ENCODE measurements at places on chromosomes 6 and 20. TPM values are rescaled to one million over a fixed set of nuclear protein-coding genes. Genes with fewer than 3 reads are reported as not detected.

Gene SYCP2L
- total RNA-seq, result 1.3 TPM

GRCh38 chr20:39871013-39871412, 818.0 kb downstream of the MAFB start:
- DNase-seq, result no peak
- no peak overlapping the region for H3K27ac ChIP-seq

Gene COL20A1
- total RNA-seq, result 0.09 TPM

DNA sequence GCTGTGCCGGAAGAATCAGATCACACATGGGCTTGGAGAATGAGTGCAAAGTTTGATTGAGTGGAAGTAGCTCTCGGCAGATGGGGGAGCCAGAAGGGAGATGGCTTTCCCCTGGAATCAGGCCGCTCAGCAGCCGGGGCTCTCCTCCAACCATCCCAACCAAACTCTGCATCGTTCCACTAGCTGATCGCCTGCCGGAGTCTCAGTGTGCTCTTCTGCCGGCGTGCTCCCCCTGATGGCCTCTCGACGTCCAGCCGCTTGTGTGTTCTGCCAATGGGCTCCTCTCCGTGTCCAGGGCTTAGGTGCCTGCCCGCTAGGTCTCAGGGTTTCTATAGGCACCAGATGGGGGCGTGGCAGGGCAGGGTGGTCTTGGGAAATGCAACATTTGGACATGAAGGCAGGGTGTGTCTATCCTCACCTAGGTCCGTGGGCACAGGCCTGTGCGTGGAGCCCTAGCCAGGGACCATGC, 4.9 kb upstream of the BIRC7 start:
- H3K36me3 ChIP-seq, result no peaks in the 10 kb centered on the region
- H3K27me3 ChIP-seq, result no peaks in the 10 kb centered on the region
- peak; percentile 65 for DNase-seq
- H3K4me1 ChIP-seq, result no peaks in the 10 kb centered on the region

Gene MCHR2
- not detected for total RNA-seq

- no peak overlapping the region for H3K4me3 ChIP-seq
- no peak overlapping the region for H3K27ac ChIP-seq
- H3K36me3 ChIP-seq, result no peaks in the 10 kb centered on the region
- no peaks in the 10 kb centered on the region for H3K4me1 ChIP-seq
Measured at GRCh38 chr6:41058783-41059181, 5.8 kb downstream of the APOBEC2 start.

GRCh38 chr20:33005132-33005566, 916 bp upstream of the SUN5 start:
- no peak overlapping the region for H3K4me3 ChIP-seq
- DNase-seq, result no peak
- no peak overlapping the region for H3K27ac ChIP-seq
- no peaks in the 10 kb centered on the region for H3K4me1 ChIP-seq
- no peaks in the 10 kb centered on the region for H3K27me3 ChIP-seq
- H3K36me3 ChIP-seq, result no peaks in the 10 kb centered on the region

DNA sequence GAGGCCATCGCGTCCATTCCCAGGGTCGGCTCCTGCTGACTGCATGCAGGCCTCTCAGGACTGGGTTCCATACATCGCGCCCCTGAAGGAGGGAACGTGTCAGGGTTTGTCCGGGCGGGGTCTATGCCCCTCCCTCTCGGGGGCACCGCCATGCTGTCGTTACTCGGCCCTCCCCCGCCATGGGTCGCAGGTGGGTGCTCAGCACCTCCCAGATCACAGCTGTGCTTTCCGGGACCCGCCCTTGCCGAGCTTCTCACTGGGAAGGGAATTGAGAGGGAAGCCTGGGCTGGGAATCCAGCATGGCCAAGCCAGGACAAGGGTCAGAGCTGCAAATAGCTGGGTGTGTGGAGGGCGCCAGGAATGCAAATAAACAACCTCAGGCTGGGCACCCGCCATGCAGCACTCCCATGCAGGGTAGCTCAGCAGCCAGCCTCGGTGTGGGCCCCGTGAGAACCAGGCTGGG, at the start of gene FRMD1:
Gene FRMD1 (minus strand): TSS at position 270 of the 463 bp plus-strand sequence. CDS start 118 bp downstream, at position 152.
- H3K27ac ChIP-seq, result no peak within 1 kb of the TSS
- H3K27me3 ChIP-seq, result no peaks in the 10 kb centered on the region
- DNase-seq, result no peak
- no peak within 1 kb of the TSS for H3K4me3 ChIP-seq
- H3K4me1 ChIP-seq, result no peaks in the 10 kb centered on the region
- H3K36me3 ChIP-seq, result no peaks in the 10 kb centered on the region

DNA sequence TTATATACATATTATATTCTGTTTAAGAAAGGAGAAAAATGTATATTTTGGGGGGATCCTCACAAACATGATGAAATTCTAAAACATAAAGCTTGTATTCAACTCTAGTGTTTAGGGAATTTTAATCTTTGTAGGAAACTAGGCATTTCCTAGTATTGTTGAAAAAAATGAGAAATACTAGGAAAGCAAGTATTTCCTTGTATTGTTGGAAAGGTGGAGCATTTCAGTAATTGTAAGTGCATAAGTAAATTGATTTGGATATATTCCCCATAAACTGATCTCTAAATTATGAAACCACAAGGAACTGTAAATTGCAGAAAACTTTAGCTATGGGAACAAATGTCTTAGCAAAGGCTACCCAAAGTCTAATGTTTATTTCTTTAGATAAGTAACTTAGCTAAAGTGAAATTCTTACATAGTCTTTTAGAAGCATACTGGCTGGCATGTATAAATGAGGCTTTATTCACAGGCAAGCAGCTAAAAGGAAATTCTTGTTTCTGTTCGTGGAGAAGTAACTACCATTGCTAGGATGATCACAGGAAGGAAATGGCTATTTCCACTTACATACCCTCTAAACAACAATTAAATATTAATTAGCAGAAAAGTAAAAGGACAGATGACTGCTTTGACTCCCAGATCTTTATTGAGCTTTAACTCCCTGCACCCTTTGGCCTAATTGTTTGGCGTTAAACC, 19.9 kb upstream of the NRN1 start:
- no peaks in the 10 kb centered on the region for H3K27me3 ChIP-seq
- DNase-seq, result no peak
- H3K27ac ChIP-seq, result no peak overlapping the region
- no peak overlapping the region for H3K4me3 ChIP-seq
- no peaks in the 10 kb centered on the region for H3K4me1 ChIP-seq

- no peak overlapping the region for H3K4me3 ChIP-seq
- no peaks in the 10 kb centered on the region for H3K36me3 ChIP-seq
- H3K4me1 ChIP-seq, result no peaks in the 10 kb centered on the region
- no peaks in the 10 kb centered on the region for H3K27me3 ChIP-seq
Measured at GRCh38 chr20:54272901-54273488, 65.1 kb downstream of the PFDN4 start.

- DNase-seq, result no peak
- H3K4me3 ChIP-seq, result no peak overlapping the region
- H3K27ac ChIP-seq, result no peak overlapping the region
- H3K4me1 ChIP-seq, result no peaks in the 10 kb centered on the region
Measured at GRCh38 chr20:48447456-48447855, 380.3 kb downstream of the PREX1 start.

GRCh38 chr6:105884011-105884410, 202.1 kb upstream of the PRDM1 start:
- no peak overlapping the region for H3K27ac ChIP-seq
- no peak overlapping the region for H3K4me3 ChIP-seq
- no peaks in the 10 kb centered on the region for H3K36me3 ChIP-seq
- no peaks in the 10 kb centered on the region for H3K27me3 ChIP-seq
- no peaks in the 10 kb centered on the region for H3K4me1 ChIP-seq
- no peak for DNase-seq

Gene TIAM2
- total RNA-seq, result 19.9 TPM

Gene SAMD5
- 2.1 TPM for total RNA-seq

DNA sequence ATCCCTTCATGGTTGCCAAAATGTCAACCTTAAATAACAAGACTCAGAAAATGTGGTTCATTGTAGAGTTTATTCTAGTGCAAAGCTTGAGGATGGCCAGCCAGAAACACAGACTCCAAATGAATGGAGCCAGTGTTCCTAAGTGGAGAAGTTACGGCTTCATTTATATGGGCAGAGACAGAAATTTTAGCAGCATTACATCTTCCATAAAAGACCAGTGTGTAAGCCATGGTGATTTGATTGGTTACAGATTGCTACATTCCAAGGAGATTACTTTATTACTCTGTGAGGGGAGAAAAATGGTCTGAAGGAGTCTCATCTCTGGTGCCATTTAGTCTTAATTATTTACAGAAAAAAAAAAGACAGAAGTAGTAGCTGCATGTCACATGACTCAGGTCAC, 97.8 kb downstream of the OTOR start:
- H3K27ac ChIP-seq, result no peak overlapping the region
- no peak for DNase-seq
- no peaks in the 10 kb centered on the region for H3K4me1 ChIP-seq
- H3K27me3 ChIP-seq, result no peaks in the 10 kb centered on the region
- no peaks in the 10 kb centered on the region for H3K36me3 ChIP-seq

- no peak overlapping the region for H3K27ac ChIP-seq
- H3K36me3 ChIP-seq, result no peaks in the 10 kb centered on the region
- no peak overlapping the region for H3K4me3 ChIP-seq
- no peak for DNase-seq
- H3K4me1 ChIP-seq, result no peaks in the 10 kb centered on the region
- no peaks in the 10 kb centered on the region for H3K27me3 ChIP-seq
Measured at GRCh38 chr6:10882657-10883171, 873 bp upstream of the GCM2 start.

Gene FAXC
- total RNA-seq, result 3.8 TPM

Gene GDAP1L1
- total RNA-seq, result not detected

GRCh38 chr20:42366626-42367025, 748.4 kb upstream of the CHD6 start:
- H3K27me3 ChIP-seq, result no peaks in the 10 kb centered on the region
- H3K4me1 ChIP-seq, result no peaks in the 10 kb centered on the region
- no peak for DNase-seq
- no peak overlapping the region for H3K4me3 ChIP-seq

DNA sequence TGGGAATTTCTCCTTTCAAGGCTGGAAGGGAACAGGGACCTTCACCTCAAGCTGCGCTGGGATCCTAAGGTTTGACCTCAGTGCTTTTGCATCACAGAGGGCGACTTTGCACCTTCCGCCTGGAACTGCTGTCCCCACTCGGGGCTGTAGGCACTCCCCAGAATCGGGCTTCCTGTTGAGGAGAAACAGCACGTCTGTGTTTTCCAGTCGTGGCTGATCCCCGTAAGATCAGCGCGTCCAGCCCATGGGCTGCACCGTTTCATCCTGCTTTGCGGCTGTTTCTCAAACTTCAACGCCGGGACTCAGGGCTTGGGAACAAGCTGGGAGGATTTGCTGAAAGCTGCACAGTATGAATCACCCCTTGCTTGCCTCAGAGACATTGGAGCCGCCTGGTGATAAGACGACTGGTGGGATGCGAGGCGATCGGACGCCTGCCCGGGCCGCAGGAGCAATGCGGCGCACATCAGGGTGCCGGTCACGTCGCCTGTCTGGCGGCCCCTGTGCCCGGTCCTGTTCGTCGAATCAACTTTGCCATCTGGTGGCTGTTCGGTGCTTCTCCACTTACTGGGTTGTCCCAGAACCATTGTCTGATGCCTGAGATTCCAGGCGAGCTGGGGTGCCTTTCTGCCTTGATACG, 53.6 kb upstream of the FRMD1 start:
- peaks cover 2% of the 10 kb centered on the region for H3K4me1 ChIP-seq
- no peak overlapping the region for H3K4me3 ChIP-seq

DNA sequence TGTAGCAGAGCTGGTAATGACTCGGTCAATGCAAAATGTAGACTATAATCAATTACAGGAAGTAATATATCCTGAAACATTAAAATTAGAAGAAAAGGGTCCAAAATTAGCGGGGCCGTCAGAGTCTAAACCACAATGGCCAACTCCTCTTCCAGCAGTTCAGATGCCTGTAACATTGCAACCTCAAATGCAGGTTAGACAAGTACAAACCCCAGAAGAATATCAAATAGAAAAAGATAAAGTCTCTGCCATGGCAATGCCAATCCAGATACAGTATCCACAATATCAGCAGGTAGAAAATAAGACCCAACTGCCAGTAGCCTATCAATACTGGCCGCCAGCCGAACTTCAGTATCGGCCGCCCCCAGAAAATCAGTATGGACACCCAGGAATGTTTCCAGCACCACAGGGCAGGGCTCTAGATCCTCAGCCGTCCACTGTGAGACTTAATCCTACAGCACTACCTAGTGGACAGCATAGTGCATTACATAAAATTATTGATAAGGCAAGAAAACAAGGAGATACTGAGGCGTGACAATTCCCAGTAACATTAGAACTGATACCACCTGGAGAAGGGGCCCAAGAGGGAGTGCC, 158.4 kb downstream of the GPX5 start:
- H3K4me3 ChIP-seq, result no peak overlapping the region
- H3K36me3 ChIP-seq, result no peaks in the 10 kb centered on the region
- H3K27ac ChIP-seq, result no peak overlapping the region
- no peaks in the 10 kb centered on the region for H3K4me1 ChIP-seq
- DNase-seq, result no peak
